ENCODE measurements at places on chromosomes 16 and 17.

DNA sequence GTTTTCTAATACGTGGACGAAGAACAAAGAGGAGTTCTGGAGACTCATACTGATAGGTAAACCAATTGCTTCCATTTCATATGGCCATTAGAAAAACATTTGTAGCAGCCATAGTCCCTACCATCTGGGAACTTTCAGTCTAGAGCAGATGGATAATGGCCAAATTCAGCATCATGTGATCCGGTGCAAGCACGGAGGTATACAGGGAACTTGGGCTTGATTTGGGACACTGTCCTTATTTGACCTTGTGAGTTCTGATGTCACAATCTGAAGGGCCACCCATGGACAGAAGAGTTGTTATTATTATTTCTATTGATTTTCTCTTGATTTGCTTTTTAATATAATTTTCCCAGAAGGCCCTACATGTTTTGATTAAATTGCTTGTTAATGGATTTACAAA is 154.6 kb upstream of the ZNF267 start:
- no peak for DNase-seq

GRCh38 chr16:17827313-17827712 is 356.6 kb upstream of the XYLT1 start:
- DNase-seq, result no peak

- DNase-seq, result no peak
Measured at GRCh38 chr16:79673635-79674034, 73.1 kb upstream of the MAF start.

DNA sequence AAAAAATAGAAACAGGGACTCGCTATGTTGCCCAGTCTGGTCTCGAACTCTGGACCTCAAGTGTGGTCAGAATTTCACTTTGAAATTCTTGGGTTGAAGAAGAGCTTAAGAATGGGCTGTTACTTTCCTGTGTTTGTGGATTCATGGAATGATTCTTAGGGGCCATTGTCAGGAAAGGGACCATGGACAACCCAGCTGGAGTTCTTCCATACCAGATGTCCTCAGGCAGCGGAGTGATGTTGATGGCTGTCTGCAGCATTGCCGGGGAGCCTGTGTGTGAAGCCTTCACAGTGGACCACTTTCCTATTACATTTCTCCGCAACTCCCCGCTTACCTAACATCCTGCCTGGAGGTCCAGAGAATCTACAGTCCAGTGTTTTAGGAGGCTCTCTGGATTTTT is 145.9 kb downstream of the CLEC16A start:
- DNase-seq, result no peak

GRCh38 chr17:55710829-55711496 is 11.7 kb downstream of the TMEM100 start:
- DNase-seq, result no peak

GRCh38 chr16:47045023-47045422 is 71.5 kb upstream of the DNAJA2 start:
- peak; percentile 14 for DNase-seq

- no peak for DNase-seq
Measured at GRCh38 chr16:31466381-31466841, 5.5 kb upstream of the TGFB1I1 start.
